ENCODE measurements at places on chromosomes 5 and 9. TPM values are rescaled to one million over a fixed set of nuclear protein-coding genes. Genes with fewer than 3 reads are reported as not detected.

CDKN2B gene
- 158 TPM for total RNA-seq

CDH6 gene
- total RNA-seq: 0.61 TPM

ADAMTSL2 gene
- 1.3 TPM for total RNA-seq

FBXL17 gene
- 30.9 TPM for total RNA-seq

C9orf153 gene
- total RNA-seq: 0.20 TPM

QRFP gene
- total RNA-seq: not detected

GFI1B gene
- 1.3 TPM for total RNA-seq

EDIL3 gene
- total RNA-seq: 38.1 TPM

TMEM174 gene
- total RNA-seq: not detected

CD180 gene
- 2.0 TPM for total RNA-seq

PCDHGA10 gene
- total RNA-seq: 5.3 TPM

OR2Y1 gene
- total RNA-seq: not detected

- no peak for DNase-seq
Observed at GRCh38 chr5:126636956-126637355, 36.2 kb downstream of the PHAX start.

- DNase-seq: no peak
Observed at GRCh38 chr5:83750749-83751148, 30.1 kb upstream of the HAPLN1 start.

DNA sequence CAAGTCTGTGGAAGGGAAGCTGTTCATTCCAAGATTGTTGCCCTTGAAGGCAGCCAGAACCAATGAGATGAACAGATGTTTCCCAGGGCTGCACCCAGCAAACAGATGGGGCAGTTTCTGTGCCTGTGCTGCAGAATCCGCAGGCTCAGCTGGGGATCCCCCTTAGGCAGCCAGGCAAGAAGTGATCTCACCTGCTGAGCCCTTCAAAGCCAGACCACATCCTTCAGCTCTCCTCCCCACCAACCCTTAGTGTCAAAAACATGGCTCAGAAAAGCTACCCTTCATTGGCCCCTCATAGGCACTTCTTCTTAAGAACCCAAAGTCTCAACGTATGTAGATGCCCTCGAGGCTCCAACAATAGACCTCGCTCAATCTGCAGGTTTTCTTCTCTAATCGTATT, 626.7 kb downstream of the CCDC171 start:
- DNase-seq: no peak

- DNase-seq: no peak
Observed at GRCh38 chr5:145981589-145982571, 45.5 kb downstream of the SH3RF2 start.

DNA sequence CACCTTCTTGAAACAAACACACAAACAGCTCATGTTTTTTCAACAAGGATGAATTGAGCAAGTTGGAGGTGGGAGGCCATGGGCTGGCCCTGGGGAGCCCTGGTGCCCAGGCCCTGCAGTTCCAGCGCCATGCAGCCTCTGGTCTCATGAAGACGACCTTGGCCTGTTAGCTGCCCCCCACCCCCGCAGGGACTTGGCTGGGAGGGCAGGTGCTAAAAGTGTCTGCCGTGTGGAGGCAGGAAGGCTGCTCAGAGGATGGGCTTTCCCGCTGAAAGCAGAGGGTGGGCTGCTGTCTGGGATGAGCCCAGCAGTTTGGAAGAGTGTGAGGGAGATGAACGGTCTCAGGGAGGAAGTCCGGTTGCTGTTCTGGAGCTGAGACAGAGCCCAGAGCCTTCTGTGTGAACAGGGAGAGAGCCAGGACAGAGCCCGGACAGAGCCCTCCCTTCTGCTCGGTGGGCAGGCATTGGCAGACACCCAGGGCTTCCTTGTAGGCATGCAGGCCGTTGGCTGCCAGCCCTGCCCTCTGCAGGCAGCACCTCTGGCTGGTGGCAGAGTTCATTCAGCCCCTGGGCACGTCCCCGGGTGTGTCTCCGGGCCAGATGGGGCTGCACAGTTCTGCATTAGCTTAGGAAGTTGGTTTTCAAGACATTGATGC, 18.7 kb downstream of the ROPN1L start:
- DNase-seq: peak; percentile 73

- no peak for DNase-seq
Observed at GRCh38 chr5:51829230-51829629, 446.0 kb downstream of the ISL1 start.

DNA sequence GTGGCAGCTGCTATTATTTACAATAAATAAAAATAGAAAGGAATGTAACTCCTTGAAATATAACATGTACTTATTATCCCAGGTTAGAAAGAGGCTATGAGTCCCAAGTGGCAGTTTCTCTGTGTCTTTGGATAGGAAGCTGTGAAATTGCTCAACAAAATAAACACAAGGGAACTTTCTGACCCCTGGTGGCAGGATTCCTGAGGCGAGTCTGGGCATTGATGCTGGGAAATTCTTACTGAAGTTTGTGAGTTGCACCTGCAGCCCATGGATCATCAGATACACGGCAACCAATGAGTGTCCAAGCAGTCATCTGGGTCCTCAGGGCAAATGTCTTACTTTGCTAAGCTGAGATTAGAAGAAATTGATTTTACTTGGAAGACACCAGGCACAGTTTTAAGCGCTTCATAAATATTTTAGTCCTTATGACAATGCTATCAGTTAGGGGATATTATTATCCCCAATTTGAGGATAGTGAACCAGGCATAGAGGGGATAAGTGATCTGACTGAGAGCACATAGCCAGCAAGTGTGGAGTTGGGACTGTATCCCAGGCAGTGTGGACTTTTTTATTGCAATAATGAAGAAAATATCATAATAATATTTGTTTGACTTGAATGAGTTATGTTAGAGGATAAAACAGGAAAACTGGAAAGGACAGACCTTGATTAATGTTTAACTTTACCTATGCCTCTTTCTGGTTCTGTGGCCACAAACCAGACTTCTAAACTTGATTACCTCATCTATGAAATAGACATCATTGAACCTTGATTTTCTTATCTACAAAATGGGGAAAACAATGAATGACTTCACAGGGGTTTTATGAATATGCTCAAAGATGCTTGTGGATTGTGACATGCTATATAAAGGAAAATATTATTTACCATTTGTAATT, 265.5 kb upstream of the ADAMTSL1 start:
- DNase-seq: peak; percentile 71

GRCh38 chr5:143683459-143683858, 128.5 kb upstream of the HMHB1 start:
- no peak for DNase-seq

GRCh38 chr9:87227456-87227855, 270.2 kb upstream of the DAPK1 start:
- no peak for DNase-seq

GRCh38 chr5:149005077-149005892, 57.6 kb downstream of the SH3TC2 start:
- DNase-seq: no peak

- no peak for DNase-seq
Observed at GRCh38 chr9:85960688-85961093, 19.7 kb downstream of the NAA35 start.

GRCh38 chr5:102918986-102919610, 164.0 kb downstream of the PAM start:
- no peak for DNase-seq

GRCh38 chr5:81393783-81394718, at the start of gene ACOT12:
ACOT12 (minus strand) TSS chr5:81394134; CDS start chr5:81394114, 20 bp downstream.
- DNase-seq: no peak

DNA sequence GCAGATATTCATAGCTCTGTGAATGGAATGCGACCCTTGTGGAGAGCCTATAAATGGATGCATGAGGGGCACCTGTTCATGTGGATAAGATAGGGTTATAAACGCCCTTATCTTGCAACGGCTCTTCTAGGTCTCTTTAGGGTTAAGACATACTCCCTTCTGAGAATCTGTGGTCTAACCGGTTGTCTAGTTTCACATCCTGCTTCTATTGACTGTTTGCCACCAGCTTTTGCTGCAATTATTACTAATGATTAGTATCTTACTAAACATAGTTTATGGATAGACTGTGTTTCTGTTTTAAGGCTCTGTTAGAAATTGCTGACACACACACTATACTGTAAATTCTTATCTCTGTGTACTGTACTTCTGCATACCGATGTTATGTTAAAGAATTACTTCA, 198.9 kb upstream of the CYLC2 start:
- DNase-seq: no peak

DNA sequence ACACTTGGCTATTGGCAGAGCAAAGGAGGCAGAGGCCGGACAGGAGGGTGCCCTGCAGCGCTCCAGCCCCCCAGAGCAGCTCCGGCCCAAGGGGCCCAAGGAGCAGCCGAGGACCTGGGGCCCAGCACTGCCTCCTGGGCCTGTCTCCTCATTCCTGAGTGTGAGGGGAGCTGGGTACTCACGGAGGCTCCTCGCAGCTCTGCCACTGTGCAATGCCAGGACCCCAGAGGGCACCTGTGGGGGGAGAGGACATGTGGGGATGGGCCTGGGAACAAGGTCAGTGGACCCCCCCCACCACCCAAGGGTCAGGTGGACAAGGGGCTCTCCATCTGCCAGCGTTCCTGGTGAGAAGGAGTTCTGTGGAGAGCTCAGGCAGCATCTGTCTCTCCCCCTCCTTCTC, 192.6 kb upstream of the PPP1R26 start:
- DNase-seq: no peak

DNA sequence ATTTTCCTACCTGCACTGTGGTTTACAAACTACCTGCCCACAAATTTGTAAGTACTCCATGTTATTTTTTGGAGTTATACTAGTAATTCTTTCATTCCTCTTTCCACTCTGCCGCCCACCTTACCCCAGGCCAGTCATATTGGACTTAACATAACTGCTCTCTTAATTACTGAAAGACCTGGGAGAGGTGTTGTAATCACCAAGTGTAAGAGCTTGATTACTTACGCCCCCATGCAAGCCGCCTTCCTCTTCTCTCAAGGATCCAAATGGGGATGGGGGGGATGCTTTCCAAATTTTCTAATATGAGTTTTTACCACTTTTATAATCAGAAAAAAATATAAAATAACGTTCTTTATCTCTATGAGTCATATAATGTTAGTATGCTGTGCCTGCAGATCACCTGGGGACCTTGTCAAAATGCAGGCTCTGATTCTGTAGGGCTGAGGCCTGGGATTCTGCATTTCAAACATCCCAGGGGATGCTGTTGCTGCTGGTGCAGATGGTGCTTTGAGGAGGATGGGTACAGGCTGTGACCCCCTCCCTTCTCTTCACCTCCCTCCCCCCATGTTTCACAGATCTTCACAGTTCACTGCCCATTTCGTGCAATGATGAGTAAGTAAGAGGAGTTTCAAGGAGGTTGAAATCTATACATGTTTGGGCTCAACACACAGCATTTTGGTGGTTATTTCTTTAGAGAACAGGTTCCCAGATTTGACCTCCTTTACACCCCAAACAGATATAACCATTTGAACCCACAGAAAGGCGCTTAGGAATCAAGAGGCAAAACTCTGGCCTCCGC, 87.3 kb downstream of the SEC61B start:
- DNase-seq: no peak

- DNase-seq: no peak
Observed at GRCh38 chr5:134438721-134439123, 27.0 kb upstream of the CDKN2AIPNL start.

GRCh38 chr5:22352493-22352892, 500.7 kb downstream of the CDH12 start:
- DNase-seq: no peak

DNA sequence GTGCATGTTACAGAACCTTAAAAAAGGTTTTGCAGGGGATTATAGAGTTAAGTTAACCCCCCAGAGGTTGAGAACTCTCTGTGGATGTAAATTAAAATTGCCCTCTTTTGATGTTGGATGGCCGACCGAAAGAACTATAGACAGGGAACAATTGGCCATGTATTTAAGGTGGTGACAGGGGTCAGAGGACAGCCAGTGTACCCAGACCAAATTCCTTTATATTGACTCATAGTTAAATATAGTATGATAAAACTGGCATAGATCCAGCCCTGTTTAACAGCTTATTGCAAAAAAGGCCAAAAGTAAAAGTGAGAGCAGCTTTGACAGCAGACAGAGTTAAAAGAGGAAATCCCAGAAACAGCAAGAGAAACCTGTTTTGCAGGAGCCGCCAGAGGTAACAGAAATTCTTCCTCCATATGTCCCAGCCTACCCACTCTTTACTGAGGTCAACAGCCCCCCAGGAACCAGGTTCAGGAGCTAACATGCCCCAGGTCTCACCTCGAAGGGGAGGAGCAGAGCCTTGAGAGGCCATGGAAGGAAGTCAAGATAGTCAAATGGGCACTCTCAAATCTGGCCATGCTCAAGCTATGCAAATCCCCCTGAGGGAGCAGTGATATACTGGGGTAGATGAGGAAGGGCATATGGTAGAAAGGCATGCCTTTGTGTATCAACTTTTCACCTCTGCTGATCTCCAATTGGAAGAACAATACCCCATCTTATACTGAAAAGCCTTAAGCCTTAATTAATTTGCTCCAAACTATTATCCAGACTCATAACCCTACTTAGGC, 156.4 kb upstream of the COX7C start:
- DNase-seq: no peak

- no peak for DNase-seq
Observed at GRCh38 chr9:96222132-96222531, 79.8 kb downstream of the HSD17B3 start.

GRCh38 chr9:93295031-93295430, 111.1 kb downstream of the WNK2 start:
- DNase-seq: peak; percentile 58

GRCh38 chr5:6391151-6391550, 12.8 kb upstream of the MED10 start:
- no peak for DNase-seq

- DNase-seq: no peak
Observed at GRCh38 chr9:112618385-112619009, 99.4 kb downstream of the INIP start.

- DNase-seq: peak; percentile 100
Observed at GRCh38 chr9:120868676-120869359, 8.2 kb downstream of the PHF19 start.

DNA sequence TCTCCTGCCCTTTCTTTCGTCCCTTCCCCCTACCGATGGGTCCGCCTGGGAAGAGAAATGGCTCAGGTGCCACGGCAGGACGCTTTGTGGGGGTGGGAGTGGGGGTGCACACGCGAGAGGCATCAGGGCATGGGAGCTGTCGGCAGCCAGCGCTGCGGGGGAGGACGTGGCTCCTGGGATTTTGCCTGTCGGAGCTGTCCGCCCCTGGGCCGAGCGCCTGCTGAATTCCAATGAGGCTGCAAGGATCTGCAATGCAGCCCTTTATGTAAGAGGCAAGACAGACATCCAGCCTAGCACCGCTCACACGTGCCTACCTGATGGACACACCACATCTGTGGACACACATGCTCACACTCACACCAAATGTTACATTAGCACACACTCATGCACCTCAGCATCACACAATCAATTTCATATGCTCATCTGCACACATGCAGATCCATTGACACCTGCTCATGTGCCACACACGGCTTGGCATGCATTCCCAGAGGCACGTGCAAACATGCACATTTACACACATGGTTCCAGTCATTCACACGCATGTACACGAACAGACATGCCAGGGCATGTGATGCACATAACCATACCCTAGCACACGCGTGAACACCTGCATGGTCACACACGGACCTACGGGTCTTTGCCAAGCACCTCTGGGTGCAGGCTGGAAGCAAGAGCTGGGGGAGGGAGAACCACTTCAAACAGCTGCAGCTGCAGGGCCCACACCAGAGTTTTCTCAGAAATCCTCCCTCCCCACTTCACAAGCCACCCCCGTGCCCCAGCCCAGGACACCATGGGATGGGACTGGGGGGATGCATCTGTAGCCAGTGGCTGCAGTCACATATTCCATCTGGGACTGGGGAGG, 1.4 kb downstream of the GRIN1 start:
- DNase-seq: no peak

- no peak for DNase-seq
Observed at GRCh38 chr9:22241611-22242010, 205.0 kb upstream of the DMRTA1 start.
